NCI-H2227 treated with DMSO at 0.1 percent for 48 hours (cell line): ENCODE measurements at places on chromosomes 13 and 19.
A peak's percentile ranks its signal among the peaks of the same experiment; 100 is the strongest.

DNA sequence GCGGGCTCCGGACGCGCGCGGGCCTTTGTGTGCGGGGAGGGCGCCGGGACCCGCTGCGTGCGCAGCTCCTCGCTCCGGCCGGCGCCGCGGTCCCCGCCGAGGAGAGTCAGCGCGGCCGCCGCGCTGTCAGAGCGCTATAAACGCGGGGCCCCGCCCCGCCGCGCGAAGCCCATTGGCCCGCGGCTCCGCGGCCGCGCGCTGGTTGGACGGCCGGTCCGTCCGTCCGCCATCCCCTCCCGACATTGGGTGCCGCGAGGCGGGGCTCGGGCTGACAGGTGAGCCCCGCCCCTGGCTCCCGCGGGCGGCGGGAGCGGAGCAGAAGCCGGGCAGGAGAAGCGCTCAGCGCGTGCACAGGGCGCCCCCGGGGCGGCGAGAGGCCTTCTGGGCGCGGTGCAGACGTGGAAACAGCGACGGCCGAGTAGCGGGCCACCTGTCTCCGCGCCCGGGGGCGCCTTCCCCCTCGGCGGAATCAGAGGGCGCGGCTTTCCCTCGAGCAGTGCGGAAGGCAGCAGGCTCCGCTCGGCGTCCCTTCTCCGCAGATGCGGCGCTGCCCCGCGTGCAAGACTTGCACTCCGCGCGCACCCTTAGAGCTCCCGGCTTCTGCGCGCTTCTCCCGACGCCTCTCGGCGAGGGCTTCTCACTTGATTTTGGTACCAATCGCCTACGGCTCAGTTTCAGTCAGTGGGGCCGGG lies at the start of gene EFNB2:
Gene EFNB2, minus strand, starts transcription at position 111 of the 692 bp plus-strand sequence. CDS start 698 bp downstream, outside the sequence.
- peak; percentile 57 for DNase-seq

- no peak for DNase-seq
These were observed 33.8 kb upstream of the GTF2F2 start for GRCh38 chr13:45086484-45086883.

- no peak for DNase-seq
These were observed 6.7 kb downstream of the MED26 start for GRCh38 chr19:16621165-16621800.

DNA sequence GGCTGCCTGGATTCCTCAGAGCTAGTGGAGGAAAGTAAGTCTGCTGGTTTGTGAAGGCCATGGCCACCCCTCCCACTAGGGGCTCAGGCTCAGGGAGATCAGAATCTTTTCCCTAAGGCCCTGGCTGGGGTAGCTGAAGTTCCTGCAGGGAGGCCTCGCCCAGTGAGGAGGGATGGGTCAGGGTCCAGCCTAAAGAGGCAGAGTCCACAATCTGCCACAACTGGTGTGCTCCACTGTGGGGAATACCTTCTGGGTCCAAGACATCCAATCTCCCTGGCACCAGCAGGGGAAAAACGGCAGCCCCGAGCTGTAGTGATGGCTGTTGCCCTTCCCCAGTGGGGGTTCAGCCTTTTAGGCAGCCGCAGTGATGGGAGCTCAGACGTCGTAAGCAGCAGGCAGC lies 23.2 kb downstream of the IGFL3 start:
- no peak for DNase-seq

DNA sequence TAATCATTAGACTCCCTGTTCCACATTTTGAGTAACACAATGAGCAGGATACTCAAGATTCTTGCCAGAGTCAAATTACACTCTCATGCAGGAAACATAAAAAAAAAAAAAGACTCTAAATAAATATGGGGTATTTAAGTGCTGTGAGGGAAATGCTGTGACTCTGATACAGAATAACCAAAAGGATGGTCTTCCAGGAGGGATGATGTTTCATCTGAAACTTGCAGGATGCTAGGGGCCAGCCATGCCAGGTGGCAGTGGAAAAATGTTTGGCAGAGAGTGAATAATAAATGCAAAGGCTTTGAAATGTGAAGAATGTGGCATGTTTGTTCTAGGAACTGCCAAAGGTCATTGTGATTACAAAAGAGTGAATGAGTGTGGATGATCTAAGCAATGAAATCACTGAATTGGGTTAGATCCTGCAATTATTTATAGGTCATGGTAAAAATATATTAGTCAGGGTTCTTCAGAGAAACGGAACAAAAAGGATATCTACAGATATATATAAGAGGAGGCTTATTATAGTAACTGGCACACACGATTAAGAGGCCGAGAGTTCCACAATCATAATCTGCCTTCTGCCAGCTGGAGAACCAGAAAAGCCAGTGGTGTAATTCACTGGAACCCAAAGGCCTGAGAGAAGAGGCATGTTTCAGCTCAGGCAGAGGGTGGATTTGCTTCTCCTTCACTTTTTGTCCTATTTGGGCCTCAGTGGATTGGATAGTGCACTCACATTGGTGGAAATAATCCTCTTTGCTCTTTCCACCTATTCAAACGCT lies 1832.8 kb upstream of the MIR17HG start:
- peak; percentile 12 for DNase-seq

GRCh38 chr19:32227561-32228165 lies 117.7 kb upstream of the ZNF507 start:
- DNase-seq = no peak

DNA sequence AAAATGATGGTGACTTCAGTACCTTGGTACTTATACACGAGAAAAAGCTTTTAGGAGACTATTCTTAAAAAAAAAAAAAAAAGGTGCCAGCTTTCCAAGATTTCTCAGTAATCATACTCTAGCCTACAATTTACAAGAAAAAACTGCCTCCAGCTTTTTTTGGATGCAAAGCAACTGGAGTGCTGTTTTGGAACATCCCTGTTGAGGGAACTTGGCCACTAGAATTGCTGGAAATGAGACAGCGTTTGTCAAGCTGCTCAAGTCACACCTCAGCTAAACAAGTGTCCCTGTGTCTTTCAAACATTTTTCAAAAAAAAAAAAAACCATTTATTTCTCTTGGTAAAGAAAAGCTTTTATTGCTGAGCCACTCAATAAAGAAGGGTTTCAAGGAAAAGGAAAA lies 413.1 kb upstream of the ARGLU1 start:
- no peak for DNase-seq

DNA sequence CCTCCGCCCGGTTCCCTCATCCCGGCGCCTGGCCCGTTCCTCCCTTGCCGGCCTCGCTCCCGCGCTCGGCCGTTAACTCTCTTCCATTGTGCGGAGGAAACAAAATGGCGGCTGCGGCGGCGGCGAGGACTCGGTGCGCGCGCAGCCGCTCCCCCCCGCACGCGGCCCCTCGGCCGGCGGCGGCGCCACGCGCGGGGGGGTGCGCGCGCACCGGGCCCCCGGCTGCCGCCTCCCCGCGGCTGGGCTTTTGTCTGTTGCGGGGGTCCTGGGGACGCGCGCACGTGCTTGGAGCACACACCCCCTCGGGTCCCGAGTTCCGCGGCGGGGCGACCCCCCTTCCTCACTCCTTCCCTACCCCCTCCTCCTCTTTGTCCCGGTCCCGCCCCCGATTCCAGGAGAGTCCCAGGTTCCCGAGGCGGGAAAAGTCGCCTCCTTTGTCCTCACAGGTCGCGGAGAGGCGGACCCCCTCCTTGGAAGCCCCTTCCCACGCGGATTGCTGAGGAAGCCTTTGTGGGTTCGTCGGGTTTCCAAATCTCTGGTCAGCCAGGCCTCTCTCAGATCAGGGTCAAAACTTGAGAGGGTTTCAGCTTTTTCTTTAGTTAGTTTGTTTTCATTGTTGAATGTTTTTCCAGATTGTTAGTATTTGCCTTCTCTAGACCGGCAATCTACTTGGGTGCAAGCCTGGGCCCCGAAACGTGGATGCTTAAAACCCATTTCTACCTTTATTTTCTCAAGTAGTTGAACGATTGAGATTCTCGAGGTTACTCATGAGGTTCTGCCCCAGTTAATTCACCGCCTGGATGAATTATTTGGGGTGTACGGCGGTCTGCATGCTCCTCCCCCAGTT lies 687 bp downstream of the ILF3 start:
- peak; percentile 35 for DNase-seq

- DNase-seq = no peak
These were observed 25.3 kb upstream of the MED4 start for GRCh38 chr13:48120241-48120640.

DNA sequence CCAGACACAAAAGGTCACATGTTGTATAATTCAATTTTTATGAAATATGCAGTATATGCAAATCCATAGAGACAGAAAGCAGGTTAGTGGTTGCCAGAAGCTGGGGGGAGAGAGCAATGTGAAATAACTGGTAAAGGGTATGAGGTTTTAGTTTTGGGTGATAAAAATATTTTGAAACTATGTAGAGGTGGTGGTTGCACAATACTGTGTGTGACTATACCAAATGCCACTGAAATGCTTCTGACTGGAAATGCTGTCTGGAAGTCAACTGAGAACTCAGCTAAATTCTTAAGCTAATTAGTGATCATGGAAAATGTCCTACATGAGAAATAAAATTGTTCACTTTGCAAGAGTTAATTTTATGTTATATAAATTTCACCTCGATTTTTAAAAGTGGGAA lies 65.3 kb upstream of the RXFP2 start:
- DNase-seq = no peak

DNA sequence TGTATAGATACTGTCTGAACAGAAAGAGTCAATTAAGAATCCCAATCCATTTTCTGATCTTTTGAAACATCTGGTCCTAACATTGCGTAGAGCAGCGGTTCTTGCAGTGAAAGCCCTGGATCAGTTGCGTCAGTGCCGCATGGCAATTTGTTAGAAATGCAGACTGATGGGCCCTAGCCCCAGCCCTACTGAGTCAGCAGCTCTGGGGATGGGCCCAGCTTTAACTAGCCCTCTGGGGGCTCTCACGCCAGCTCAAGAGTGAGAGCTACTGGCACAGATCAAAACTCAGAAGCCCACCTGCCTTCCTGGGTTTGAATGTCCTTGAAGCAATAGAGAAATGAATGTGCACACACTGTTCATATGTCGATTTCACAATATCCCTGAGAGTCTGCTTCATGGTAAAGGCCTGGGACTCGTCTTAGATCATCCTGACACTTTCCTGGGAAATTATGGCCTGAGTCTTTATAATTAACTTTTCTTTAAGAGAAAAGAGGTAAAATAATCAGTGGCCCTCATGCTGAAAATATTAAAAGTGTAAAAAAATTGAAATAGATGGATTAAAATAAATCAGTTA lies 206.8 kb upstream of the TMTC4 start:
- no peak for DNase-seq

- no peak for DNase-seq
These were observed 3.2 kb downstream of the EHD2 start for GRCh38 chr19:47716270-47716937.

GRCh38 chr13:108225440-108225839 lies 7.2 kb downstream of the ABHD13 start:
- DNase-seq = no peak

- no peak for DNase-seq
These were observed 22.3 kb upstream of the ZDHHC20 start for GRCh38 chr13:21481359-21481758.

GRCh38 chr19:30314805-30315155 lies 57.4 kb upstream of the ZNF536 start:
- no peak for DNase-seq

- no peak for DNase-seq
These were observed 239.9 kb upstream of the CSNK1A1L start for GRCh38 chr13:37345391-37345790.

- DNase-seq = no peak
These were observed 80.4 kb upstream of the SPATA13 start for GRCh38 chr13:24080134-24080533.

- DNase-seq = no peak
These were observed 44.3 kb upstream of the SIAH3 start for GRCh38 chr13:45895881-45896280.
